ENCODE measurements at places on chromosomes 5 and 9.

- DNase-seq: no peak
Observed at GRCh38 chr9:11142965-11143738, 530.4 kb upstream of the PTPRD start.

DNA sequence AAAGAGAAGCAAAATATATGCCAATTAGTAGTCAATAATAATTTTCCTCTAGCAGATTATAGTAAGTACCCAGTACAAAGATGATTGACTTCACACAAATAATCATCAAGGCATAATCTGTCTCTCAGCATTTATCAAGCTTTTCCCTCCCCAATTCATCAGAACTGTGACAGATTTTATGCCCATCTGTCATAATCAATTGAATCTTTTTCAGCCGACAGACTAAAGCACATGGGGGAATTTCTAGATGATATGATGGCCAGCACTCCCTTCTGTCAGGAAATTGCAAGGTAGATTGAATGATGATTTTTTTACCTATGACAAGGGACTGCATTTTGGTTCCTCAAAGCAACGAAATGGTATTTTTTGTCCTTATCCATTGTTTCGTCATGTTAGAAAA is 227.1 kb upstream of the CYLC2 start:
- no peak for DNase-seq

DNA sequence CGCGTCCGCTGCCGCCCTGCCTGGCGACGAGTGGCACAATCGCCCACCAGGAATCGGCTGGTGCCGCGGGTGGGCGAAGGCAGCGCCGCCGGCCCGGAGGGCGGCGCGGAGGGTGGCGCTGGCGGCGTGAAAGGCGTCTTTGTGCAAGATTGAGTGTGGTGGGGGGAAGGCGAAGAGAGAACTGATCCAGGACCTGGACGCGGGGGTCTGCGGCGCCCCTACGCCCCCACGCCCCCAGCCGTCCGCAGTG is 4.6 kb upstream of the RGMB start:
- DNase-seq: no peak

DNA sequence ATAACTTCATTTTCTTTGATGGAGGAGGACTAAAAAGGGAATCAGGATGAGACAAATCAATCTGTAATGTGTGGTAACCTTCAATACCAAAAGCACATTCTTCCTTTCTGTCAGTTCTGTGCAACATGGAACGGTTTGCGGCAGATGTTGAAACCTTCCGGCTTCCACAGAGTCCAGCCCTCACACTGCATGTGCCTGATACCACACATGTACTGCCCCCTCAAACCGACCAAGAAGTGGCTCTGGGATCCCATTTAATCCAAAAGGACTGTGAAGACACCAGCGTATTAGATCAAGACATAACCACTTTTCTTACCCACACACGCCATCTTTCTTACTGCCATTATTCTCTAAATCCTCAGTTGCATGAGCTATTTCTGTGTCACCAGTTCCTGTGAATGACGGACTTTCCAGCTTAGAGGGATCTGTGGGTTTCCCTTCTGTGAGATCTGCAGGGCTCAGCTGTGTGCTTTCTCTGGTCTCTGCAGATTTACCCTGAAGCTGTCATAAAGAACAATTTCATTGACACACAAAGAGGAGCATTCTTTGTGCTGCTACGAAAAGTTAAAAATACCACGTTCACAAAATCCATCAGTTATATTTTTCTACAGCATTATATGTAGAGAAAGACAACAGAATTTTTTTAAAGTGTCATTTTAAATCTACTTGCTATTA is 25.8 kb downstream of the NSUN2 start:
- no peak for DNase-seq

- no peak for DNase-seq
Observed at GRCh38 chr9:16866587-16866986, 3.9 kb downstream of the BNC2 start.

DNA sequence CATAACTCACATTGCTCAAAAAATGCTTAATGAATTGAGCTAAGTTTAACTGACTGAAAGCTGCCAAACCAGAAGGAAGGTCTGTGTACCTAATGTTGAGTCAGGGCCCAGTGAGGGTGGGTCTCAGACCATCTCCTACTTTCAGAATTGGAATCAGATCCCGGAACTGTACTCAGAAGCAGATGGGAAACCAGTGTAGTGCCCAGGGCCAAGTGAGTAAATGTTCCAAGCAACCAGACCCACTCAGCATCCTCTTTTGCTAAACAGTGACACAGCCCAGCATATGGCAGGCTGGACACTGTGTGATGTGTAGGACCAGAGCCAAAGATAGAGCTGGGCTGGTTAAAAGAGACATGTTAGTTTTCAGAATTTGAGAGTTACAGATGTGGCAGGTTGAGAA is 94.1 kb downstream of the PLCXD3 start:
- DNase-seq: no peak

DNA sequence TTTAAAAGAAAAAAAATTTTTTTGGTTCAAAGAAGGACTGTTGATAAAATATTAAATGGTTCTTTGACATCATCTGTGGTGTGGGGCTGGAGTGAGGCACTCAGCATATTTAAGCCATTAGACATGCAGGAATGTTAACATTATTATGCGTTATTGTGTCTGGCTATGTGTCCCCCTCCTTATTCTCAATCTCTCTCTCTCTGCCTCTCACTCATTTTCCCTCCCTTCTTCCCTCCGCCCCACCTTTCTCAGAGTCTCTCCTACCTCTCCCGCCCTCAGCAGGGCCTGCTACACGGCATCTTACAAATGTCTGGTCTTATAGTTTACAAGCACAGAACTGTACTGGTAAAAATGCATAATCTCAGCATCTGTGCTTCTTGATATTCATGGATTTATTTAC is 287.8 kb upstream of the TMEM161B start:
- DNase-seq: no peak

- peak; percentile 97 for DNase-seq
Observed at GRCh38 chr5:125668884-125669283, 754.3 kb upstream of the GRAMD2B start.

DNA sequence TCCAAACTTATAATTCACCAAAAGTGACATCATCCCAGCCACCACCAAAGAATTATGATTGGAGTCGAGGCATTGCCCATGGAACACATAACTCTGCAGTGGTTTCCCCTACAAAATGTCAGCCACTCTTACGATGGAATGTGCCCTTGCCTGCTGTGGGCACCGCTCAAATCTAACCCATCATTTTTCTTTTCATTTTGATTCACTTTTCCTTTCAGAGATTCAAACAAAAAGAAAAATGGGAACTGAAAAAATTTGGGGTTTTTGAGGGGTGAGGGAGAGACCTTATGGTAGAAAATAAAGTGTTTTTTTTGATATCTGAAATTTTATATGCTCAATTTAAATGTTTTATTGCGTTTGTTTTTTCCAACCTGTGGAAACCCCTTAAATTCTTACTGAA is 28.1 kb downstream of the SMARCA2 start:
- no peak for DNase-seq

GRCh38 chr9:125486152-125486508 is 220.9 kb downstream of the MAPKAP1 start:
- DNase-seq: no peak

- DNase-seq: no peak
Observed at GRCh38 chr5:37730896-37731455, 108.9 kb downstream of the GDNF start.

- no peak for DNase-seq
Observed at GRCh38 chr9:121863955-121864354, 212.5 kb downstream of the DAB2IP start.

GRCh38 chr9:136670576-136671253 is 8.0 kb downstream of the EGFL7 start:
- no peak for DNase-seq
